ENCODE measurements at places on chromosomes 16 and 17.

DNA sequence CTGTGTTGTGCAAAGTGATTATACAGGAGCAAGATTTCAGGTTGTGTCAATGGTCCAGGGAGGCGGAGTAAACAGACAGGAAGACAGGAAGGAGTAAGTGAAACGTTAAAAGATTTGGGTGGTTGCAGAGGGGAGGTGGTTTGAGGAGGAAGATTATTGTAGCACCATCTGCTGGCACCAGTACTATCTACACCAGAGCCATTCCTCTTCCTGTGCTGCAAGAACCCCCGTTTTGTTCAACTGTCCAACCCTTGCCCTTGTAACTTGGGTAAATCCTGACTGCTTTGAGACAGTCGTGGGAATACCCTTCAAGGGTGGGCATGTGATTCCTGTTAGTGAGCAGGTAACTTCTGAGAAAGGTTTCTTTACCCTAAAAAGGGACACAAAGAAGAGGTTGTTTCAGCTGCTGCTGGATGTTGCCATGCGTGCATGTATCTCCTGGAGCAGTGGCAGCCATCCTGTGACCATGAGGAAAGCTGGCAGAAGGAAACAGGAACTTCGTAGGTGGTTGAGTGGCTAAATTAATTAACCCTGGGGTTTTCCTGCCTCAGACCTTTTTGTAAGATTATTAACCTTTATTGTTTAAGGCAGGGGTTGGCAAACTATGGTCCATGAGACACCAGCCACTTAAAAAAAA is 124.1 kb downstream of the PRKCA start:
- DNase-seq: peak; percentile 26

- DNase-seq: no peak
Measured at GRCh38 chr17:3636908-3637373, 381 bp downstream of the CTNS start.

GRCh38 chr16:81814751-81815428 is 35.8 kb downstream of the PLCG2 start:
- DNase-seq: no peak

DNA sequence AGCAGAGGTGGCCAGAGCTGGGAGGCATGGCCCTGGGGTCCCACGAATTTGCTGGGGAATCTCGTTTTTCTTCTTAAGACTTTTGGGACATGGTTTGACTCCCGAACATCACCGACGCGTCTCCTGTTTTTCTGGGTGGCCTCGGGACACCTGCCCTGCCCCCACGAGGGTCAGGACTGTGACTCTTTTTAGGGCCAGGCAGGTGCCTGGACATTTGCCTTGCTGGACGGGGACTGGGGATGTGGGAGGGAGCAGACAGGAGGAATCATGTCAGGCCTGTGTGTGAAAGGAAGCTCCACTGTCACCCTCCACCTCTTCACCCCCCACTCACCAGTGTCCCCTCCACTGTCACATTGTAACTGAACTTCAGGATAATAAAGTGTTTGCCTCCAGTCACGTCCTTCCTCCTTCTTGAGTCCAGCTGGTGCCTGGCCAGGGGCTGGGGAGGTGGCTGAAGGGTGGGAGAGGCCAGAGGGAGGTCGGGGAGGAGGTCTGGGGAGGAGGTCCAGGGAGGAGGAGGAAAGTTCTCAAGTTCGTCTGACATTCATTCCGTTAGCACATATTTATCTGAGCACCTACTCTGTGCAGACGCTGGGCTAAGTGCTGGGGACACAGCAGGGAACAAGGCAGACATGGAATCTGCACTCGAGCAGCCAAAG is 2.3 kb downstream of the CSF3 start:
- no peak for DNase-seq

DNA sequence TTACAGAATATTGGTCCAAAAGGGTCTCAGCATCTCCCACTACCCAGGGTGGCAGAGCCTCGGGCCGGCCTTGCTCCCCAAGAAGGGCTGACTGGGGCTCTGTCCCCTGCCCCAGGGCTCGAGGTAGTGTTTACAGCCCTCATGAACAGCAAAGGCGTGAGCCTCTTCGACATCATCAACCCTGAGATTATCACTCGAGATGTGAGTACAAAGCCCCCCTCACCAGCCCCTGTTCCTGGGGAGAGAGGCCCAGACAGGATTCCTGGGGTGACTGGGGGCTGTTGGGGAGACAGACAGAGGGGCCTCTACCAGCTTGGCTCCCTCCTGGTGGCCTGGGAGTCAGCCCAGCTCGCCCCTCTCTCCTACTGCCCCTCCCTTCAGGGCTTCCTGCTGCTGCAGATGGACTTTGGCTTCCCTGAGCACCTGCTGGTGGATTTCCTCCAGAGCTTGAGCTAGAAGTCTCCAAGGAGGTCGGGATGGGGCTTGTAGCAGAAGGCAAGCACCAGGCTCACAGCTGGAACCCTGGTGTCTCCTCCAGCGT is 6.1 kb upstream of the NLRC5 start:
- no peak for DNase-seq

GRCh38 chr16:46688101-46688653 is 801 bp downstream of the VPS35 start:
- DNase-seq: no peak

GRCh38 chr16:59252317-59252716 is 518.2 kb upstream of the GOT2 start:
- no peak for DNase-seq

DNA sequence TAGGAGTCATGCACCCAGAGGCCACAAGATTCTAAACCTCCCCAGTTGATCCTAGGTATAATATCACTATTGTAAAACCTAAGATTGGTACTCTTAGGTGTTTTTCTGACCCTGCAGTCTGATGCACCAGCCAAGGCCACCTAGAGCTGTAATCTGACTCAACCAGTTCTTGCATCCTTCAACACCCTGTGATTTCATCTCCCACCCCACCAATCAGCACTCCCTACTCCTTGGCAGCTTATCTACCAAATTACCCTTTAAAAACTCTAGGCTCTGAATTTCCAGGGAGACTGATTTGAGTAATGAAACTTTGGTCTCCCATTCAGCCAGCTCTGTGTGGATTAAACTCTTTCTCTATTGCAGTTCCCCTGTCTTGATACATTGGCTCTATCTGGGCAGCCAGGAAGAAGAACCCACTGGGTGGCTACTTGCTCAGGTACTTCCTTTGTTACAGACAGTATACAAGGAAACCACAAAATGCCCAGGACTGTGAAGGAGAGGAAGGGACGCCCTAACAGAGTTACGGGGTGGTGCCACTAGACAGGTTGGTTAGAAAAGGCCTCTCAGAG is 1.2 kb upstream of the CDIP1 start:
- DNase-seq: no peak

DNA sequence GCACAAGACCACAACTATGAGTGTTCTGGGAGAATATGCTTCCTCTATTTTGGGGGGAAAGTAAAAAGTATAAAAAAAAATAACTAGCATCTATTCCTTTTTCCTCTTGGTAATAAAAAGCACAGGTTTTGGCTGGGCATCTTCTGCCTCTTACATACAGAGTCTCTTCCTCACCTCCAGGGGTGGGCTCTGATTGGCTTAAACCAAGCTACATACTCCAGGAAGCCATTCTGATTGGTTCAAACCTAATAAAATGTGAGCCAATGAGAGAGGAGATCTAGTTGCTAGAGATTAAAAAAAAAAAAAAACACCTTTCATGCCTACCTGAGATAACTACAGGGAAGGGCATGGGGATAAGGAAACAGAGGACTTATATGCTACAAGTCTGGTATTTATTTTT is 365.9 kb upstream of the ERCC4 start:
- no peak for DNase-seq

- DNase-seq: no peak
Measured at GRCh38 chr17:50289991-50290702, 15.9 kb downstream of the TMEM92 start.

GRCh38 chr17:8225813-8226535 is 15.6 kb upstream of the AURKB start:
- DNase-seq: peak; percentile 40

GRCh38 chr17:73840829-73841228 is 196.6 kb upstream of the SDK2 start:
- no peak for DNase-seq

GRCh38 chr16:54116124-54116655 is 170.4 kb downstream of the IRX3 start:
- DNase-seq: no peak

DNA sequence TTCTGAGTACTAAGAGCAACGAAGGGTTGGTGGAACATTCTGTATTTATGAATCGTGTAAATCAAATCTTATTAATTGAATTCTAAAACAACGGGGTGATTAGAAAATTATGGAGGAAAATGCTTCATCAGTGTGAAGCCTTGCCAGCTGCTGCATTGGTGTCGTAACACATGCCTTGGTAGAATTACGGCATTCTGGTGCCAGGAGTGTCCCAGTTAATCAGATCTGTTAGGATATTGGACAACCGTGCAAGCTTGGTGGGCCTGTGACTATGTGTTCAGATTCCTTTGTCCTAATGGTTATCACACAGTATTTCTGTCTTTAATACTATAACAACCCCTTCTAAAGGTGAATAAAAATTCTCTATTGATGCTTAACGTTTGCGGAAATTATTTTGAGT is 44.2 kb upstream of the TANC2 start:
- no peak for DNase-seq

- no peak for DNase-seq
Measured at GRCh38 chr16:6211644-6212043, 1114.0 kb upstream of the EEF2KMT start.

DNA sequence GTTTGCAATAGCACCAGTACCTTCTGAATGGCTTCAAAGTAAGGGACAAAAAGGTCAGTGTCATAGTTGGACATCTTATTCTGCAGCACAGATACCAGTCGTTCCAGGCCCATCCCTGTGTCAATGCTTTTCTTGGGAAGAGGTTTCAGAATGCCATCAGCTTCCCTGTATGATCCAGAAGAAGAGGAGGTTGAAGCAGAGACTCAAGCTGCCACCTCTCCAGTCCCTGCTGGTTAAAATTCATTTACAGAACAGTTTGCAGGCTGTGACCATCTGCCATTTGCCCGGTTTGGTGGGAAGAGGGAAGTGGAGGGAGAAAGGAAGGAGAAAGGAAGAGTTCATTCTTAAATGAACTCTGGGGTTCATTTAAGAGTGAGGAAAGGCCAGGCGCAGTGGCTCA is 18.4 kb upstream of the EXOSC6 start:
- no peak for DNase-seq

- peak; percentile 68 for DNase-seq
Measured at GRCh38 chr17:32609085-32609484, 122.3 kb downstream of the CDK5R1 start.

- DNase-seq: peak; percentile 68
Measured at GRCh38 chr17:63984651-63985386, 12.1 kb upstream of the SCN4A start.

- DNase-seq: no peak
Measured at GRCh38 chr17:72119873-72120641, 763 bp upstream of the SOX9 start.

DNA sequence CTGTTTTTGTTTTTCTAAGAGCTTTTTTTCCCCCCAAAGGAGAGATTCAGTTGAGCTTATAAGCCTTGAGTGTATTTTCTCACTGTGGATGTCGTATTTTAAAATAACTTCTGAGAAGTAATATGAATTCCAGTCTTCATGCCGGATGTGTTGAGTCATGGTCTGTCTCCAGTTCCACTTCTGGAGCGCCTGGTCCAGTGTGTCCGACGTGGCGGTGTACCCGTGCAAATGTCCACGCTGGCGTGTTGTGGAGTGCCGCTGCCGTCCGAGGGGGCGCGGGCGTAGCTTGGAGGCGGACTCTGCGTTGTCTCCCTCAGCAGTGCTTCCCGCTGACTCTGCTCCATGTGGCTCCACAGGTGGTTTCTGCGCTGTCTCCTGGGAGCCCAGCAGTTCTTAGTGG is 60.9 kb upstream of the ZNF750 start:
- no peak for DNase-seq

- DNase-seq: no peak
Measured at GRCh38 chr16:85502357-85502756, 110.8 kb upstream of the GSE1 start.

DNA sequence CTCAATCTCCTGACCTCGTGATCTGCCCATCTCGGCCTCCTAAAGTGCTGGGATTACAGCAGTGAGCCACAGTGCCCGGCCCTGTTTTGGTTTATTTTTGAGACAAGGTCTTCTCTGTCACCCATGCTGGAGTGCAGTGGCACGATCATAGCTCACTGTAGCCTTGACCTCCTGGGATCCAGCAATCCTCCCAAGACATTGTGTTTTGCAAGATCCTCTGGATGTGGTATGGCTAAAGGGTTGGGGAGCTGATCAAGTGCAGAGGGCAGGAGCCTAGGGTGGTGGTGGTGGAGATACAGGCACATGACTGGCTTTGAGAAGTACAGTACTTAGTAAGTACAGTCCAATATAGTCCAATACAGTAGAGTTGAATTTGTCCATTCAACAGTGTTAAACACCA is 16.6 kb upstream of the TNS4 start:
- DNase-seq: no peak

DNA sequence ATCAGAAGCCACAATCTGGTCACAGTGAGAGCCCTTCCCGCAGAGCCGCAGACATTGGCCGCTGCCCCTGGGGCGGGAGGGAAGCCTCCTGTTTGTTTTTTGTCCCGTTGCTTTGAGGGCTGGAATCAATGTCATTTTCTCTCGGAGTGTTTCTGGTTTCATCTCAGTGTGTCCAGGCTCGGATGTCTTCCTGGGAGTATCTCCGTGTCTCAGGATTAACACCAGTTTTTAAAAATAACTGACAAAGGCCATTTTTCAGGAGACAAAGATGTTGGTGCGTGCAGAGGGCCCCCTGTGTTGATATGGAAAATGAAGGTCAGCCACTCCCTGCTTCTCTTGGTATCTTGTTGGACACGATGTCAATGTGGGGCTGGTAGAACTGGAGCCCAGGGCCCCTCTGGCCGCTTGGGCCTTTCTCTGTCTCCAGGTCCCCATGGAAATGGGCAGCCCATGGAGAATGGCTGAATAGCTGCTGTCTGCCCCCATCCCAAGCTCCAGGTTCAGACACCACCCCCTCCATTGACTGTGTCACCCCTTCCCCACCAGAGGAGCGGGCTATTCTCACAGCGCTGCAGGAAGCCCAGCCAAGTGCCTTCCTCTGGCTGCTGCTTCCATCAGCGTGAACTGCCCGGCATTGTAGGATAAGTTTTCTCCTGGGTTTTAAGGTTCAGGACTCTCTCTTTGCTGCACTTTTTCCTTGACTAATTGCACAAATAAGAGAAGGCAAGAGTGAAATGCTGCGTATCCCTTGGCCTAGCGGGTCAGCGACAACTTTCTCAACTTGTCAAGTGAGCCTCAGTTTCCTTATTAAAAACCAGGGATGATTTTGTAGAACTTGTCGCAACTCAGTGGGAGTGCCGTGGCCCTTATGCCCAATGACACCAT is 72.2 kb upstream of the METTL9 start:
- DNase-seq: no peak

GRCh38 chr16:2663553-2664546 is 18.5 kb upstream of the KCTD5 start:
- DNase-seq: no peak

All from activated gamma-delta T cell treated with Interleukin-2 at 50 U/mL for 16 hours (primary cell).